T-cell (primary cell): ENCODE measurements at places on chromosomes 3 and 15.

GRCh38 chr15:33963831-33964664 is 4.2 kb upstream of the CHRM5 start:
- DNase-seq, result no peak

GRCh38 chr3:151556596-151556995 is 95.7 kb upstream of the IGSF10 start:
- DNase-seq, result no peak

DNA sequence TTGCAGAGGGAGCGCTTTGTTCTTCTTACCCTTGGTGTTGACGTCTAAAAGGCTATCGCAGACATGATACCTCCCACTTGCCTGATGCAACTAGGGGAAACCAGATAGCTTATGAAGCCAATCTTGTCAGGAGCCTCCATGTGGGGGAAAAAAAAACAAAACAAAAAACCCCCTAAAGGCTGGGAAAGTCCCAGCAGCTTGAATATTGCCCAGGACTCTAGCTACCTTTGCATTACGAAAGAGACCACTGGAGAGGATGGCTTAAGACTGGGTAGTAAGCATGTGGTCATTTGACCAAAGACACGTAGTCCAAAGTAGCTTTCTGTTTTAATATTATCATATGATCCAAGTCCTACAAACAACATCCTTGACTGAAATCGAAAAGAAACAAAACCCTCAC is 120.7 kb upstream of the WNT5A start:
- no peak for DNase-seq

GRCh38 chr3:171970301-171970788 is 69.0 kb upstream of the FNDC3B start:
- DNase-seq, result no peak

DNA sequence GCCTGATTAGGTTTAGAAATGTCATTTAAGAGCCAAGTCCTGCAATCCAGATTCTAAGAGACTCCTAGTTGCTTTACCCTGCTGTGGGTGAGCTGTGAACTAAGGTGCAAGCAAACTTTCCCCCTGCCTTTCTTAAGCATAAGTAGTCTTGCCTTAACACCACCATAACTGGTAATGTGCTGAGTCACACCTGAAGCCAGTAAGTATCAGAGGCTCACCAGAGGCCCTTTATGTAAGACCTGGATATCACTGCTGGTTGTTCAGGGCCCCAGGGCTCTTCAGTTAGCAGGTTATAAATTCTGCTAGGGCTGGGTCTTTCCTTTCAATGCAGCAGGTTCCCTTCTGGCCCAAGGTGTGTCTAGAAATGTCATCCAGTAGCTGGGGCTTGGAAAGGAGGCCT is 509.9 kb downstream of the VGLL3 start:
- DNase-seq, result no peak

DNA sequence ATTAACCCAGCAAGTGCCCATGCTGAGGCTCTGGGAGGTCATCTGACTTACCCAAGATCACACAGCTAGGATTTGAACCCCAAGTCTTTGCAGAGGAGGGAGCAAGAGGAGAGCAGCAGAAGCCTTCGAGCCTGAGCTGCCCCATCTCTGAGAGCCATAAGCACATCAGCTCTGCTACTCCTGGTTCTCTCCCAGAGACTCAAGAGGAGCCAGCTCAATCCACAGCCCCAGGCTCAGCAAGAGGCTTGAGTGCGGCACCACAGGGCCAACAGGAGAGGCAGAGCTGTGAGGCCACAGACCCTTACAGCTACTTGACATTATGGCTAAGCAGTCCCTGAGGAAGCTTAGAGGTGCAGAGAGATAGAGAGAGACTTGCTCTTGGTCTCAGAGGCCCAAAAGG is 15.9 kb upstream of the NTRK3 start:
- no peak for DNase-seq

DNA sequence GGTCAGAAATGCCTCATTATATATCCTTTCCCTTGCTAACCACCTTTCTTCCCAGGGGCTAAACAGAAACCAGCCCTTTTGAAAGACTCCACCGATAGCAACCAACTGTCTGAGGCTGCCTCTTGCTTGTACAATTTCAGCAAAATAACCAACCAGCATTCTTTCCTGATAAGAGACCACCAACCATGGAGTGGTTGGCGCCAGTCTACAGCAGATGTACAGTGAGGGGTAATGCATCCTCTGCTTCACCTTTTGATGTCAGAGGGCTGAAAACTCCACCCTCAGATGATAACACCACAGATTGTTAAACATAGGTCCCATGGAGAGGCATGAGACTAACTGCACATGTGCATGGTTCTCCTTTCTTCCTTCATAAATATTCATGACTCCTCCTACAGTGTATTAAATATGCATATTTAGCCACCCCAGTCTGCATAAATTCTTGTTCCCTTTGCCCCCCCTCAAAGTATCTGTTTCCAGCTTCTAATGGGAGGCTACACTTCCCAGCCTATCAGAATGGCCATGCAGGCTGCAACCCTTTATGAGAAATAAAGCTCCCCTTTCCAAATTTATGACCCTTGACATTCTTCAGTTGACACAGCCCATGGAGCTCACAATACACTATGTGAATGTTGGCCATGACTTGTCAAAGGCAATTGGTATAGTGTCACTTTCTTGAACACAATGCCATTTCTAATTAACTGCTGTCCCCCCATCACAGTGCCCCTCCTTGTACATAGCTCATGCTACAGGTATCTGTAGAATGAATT is 48.3 kb downstream of the GABRB3 start:
- no peak for DNase-seq

DNA sequence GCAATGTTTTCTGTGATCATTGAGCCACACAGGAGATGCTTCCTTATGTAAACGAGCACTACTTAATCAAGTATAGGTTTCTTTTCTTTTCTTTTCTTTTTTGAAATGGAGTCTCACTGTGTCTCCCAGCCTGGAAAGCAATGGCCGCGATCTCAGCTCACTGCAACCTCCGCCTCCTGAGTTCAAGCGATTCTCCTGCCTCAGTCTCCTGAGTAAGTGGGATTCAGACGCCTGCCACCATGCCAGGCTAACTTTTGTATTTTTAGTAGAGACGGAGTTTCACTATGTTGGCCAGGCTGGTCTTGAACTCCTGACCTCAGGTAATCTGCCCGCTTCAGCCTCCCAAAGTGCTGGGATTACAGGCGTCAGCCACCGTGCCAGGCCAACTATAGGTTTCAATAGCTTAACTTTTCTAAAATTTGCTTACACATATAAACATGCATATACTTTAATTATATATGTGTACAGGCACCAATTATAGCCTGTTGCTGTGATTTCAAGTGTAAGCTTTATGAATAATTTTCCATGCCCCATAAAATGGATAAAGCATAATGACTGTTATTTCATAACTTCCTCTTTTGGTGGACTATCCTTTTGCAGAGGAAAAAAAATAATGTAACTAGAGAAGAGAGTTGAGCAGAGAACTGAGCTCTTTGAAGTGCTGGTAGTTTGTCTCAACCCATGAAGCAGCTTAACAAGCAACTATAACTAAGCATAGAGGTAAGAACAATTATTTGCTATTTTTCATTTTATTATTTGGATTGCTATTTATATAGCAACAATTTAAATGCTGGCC is 24.8 kb upstream of the MBNL1 start:
- no peak for DNase-seq

DNA sequence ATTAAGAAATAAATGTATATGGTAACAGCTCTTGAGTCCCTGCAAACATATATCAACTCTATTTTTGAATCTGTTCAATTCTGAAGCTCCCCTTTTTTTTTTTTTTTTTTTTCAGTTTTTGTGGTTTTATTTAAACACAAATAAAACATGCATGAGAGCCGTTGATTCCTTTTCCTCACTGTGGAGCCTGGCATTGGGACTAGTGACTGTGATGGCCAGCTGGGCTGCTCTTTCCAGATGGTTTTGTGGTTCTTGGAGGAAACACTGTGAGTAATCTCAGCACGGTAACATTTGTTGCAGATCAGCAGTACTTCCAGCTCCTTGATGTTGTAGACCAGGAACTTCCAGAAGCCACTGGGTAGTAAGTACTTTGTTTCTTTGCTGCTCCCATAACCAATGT is 15.9 kb downstream of the EMC7 start:
- no peak for DNase-seq

GRCh38 chr3:110971010-110971601 is 100.5 kb upstream of the NECTIN3 start:
- DNase-seq, result no peak

DNA sequence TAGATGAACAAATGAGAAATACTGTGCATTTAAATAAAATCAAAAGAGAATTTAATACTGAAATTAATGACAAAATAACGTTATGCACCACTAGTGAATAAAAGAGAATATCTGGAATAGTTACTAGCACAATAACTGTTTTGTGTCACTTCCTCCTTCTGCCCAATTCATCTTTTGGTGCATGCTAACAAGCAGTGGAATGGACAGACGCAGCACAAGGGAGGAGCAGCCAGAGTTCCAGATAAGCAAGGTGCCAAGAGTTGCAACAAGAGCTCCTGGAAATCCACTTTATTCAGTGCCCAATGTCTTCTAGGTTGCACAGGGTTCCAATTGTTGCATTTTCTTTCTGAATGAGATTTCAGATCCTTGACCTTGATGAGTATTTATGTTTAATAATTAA is 66.5 kb upstream of the PLXND1 start:
- DNase-seq, result no peak

DNA sequence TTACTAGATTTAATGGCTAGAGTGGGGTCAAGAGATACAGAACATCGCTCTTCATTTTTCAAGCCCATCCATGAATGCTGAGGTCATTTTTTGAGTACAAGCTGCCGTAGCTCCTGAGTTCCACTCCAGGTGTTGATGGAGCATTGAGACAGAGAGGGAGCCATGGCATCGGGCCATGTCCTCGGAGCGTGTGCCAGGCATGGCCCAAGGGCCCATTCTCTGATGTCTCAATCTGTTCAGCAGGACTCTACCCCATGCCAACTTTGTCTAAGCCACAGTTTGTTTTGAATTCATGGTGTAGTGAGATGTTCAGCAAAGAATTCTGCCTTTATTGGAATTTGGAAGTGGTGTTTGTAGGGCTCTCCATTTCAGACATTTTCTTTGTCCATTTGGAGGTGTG is 110.5 kb upstream of the ADAMTS9 start:
- DNase-seq, result no peak
